ENCODE measurements at places on chromosomes 11 and 22. TPM values are rescaled to one million over a fixed set of nuclear protein-coding genes. Genes with fewer than 3 reads are reported as not detected.

The B3GAT1 gene
- total RNA-seq: 0.22 TPM

DNA sequence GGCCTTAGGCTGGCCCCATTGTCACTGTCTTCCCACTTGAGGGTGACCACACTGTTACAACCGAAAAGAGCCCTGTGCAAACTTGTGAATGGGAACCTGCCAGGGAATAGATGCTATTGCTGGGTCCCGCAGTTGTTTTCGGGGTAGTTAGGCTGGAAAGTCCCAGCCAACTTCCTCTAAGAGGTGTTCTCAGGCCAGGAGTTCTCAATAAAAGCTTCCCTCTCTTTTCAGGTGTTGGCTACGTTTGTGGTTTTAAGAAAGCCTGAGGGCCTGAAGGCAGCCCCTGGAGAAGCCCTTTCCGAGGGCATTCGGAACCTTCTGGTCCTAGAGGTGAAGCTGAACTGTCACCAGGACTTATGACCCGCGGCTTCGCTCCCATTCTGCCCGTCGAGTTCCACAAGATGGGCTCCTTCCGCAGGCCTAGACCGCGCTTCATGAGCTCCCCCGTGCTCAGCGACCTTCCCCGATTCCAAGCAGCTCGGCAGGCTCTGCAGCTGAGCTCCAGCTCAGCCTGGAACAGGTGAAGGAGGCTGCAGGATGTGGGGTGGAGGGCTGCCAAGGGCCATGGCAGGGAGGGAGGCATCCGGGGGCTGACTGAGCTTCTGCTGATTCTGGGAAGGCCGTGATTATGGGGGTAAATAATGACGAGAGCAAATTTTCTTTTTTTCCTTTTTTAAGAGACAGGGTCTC, 104.8 kb downstream of the PRR5L start:
- no peaks in the 10 kb centered on the region for H3K27me3 ChIP-seq
- DNase-seq: peak; percentile 24
- H3K27ac ChIP-seq: no peak overlapping the region
- no peak overlapping the region for H3K4me3 ChIP-seq
- peaks cover 22% of the 10 kb centered on the region for H3K36me3 ChIP-seq
- peaks cover 20% of the 10 kb centered on the region for H3K4me1 ChIP-seq

DNA sequence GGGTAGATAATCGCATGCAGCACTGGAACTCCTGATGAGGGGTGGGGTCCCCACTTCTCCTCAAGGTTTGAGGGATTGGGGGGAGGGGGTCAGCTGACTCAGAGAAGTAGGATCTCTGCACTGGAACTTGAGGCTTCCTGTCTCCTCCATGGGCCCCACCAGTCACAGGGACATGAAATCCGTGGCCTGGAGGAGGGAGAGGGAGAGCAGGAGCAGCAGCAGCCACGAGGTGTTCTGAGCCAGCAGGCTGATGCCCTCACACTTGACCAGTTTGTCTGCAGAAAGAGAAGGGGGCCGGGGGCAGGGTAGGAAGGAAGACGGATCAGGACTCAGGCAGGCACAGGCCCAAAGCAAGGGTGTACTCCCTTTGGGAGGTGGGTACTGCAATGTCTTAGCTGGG, 3.7 kb downstream of the THY1 start:
- no peak overlapping the region for H3K4me3 ChIP-seq
- peaks cover 41% of the 10 kb centered on the region for H3K27me3 ChIP-seq
- no peak for DNase-seq
- H3K36me3 ChIP-seq: no peaks in the 10 kb centered on the region

DNA sequence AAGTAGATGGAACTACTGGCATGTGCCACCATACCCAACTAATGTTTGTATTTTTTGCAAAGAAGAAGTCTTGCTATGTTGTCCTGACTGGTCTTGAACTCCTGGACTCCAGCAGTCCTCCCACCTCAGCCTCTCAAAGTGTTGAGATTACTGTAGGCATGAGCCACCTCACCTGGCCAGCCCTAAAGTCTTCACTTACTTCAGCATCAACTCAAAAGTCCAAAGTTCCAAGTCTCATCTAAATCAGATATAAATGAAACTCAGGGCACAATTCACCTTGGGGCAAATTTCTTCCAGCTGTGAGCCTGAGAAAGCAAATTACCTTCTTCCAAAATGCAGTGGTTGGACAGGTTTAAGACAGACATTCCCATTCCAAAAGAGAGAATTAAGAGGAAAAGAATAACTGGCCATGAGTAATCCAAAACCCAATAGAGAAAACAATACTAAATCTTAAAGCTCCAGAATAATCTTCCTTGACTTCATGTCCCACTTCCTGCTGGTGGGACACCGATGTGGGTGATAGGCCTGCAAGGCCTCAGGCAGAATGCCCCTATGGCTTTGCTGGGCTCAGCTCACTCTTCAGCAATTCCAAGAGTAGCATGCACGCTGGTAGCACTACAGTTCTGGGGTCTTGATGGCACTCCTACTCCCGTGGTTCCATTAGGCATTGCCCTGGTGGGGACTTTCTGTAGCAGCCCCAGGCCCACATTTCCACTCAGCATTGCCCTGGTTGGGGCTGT, 50.3 kb downstream of the TUG1 start:
- H3K27me3 ChIP-seq: no peaks in the 10 kb centered on the region
- no peaks in the 10 kb centered on the region for H3K36me3 ChIP-seq
- H3K27ac ChIP-seq: no peak overlapping the region
- no peaks in the 10 kb centered on the region for H3K4me1 ChIP-seq
- no peak for DNase-seq
- no peak overlapping the region for H3K4me3 ChIP-seq

DNA sequence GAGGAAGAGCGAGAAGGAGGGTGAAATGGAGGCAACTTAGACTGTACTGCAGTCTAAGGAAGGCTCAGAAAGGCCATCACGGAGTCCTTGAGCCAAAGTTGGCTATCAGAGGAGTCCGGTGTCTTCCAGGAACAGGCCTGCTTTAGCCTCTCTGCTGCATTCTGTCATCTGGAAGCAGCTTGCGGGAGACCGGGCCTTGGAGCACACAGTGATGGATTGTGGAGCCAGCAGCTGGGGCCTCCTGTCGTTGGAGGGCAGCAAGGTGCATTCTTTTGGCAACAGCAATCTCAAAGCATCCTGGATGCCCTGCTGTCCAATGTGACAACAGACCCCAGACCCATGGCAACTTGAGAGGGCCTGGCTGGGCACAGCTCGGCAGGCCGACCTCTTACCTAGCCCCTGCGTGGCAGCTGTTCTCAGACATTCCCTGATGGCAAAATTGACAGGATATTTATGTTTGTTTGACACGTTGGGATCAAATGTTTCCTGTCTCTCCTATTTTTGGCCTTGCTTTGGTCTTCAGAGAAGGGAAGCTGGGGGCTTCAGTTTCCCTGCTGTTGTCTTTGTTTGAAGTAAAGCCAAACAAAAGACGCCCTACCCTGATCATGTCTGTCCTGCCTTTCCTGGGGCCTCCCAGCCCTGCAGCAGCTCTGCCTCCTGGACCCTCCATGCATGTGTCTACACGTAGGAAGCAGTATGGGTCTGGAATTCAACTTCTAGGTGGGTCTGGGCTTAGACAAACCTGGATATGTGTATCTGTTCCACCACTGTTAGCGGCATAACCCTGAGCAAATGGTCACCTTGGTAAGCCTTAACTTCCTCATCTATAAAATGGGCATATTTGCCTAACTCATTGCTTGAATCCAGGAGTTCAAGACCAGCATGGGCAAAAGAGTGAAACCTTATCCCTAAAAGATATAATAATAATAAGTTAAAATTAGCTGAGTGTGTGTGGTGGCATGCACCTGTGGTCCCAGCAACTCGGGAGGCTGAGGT, 43.9 kb upstream of the LMO2 start:
- H3K27me3 ChIP-seq: no peaks in the 10 kb centered on the region
- no peak overlapping the region for H3K4me3 ChIP-seq
- H3K27ac ChIP-seq: no peak overlapping the region
- no peaks in the 10 kb centered on the region for H3K36me3 ChIP-seq
